ENCODE measurements at places on chromosomes 7 and 10.

- DNase-seq = no peak
These were observed 104.0 kb downstream of the JAZF1 start for GRCh38 chr7:28076423-28077200.

- no peak for DNase-seq
These were observed 52.6 kb downstream of the JAKMIP3 start for GRCh38 chr10:132118366-132118765.

GRCh38 chr10:97466755-97467154 is 20.8 kb downstream of the ZDHHC16 start:
- no peak for DNase-seq

- no peak for DNase-seq
These were observed 39.4 kb downstream of the EMX2 start for GRCh38 chr10:117581961-117582360.

GRCh38 chr10:44011603-44011981 is 362.9 kb upstream of the ZNF32 start:
- DNase-seq = no peak

DNA sequence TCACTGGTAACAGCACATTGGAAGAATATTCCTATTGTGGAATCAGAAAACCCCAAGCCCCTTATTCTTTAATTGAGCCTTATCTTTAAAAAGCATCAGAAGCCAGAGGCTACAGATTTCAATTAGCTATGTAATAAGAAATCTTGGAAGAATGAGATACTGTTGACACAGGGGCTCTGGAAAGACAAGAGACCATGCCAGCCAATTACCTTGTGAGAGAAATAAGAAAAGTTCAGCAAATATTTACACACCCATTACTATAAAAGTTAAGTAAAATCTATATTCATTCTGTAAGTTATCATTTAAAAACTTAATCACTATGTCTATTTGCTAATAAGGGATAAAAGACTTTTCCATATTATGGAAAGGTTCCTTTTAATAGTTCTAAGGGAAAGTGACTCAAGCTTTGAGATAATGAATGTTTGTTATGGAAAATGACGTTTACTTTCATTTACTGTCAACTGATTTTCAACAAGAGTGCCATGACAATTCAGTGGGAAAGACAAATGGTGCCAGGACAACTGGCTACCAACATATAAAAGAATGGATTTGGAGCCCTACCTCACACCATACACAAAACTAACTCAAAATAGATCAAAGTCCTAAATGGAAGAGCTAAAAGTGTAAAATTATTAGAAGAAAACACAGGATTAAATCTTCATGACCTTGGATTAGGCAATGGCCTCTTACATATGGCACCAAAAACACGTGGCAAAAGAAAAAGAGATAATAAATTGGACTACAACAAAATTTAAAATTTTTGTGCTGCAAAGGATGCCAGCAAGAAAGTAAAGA is 28.3 kb downstream of the ZFAND2A start:
- no peak for DNase-seq

GRCh38 chr7:81349044-81349443 is 420.8 kb downstream of the HGF start:
- no peak for DNase-seq

- DNase-seq = no peak
These were observed 1.0 kb downstream of the MMD2 start for GRCh38 chr7:4957847-4958476.

- DNase-seq = no peak
These were observed 42.6 kb upstream of the MYL10 start for GRCh38 chr7:101671371-101672356.

DNA sequence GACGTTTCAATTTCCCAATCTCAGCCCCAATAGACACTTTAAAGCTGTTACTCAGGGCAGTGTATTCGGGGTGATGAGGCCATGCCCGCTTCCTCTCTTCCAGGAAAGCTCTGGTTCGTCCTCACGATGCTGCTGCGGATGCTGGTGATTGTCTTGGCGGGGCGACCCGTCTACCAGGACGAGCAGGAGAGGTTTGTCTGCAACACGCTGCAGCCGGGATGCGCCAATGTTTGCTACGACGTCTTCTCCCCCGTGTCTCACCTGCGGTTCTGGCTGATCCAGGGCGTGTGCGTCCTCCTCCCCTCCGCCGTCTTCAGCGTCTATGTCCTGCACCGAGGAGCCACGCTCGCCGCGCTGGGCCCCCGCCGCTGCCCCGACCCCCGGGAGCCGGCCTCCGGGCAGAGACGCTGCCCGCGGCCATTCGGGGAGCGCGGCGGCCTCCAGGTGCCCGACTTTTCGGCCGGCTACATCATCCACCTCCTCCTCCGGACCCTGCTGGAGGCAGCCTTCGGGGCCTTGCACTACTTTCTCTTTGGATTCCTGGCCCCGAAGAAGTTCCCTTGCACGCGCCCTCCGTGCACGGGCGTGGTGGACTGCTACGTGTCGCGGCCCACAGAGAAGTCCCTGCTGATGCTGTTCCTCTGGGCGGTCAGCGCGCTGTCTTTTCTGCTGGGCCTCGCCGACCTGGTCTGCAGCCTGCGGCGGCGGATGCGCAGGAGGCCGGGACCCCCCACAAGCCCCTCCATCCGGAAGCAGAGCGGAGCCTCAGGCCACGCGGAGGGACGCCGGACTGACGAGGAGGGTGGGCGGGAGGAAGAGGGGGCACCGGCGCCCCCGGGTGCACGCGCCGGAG is 2.6 kb downstream of the GJD4 start:
- DNase-seq = no peak

DNA sequence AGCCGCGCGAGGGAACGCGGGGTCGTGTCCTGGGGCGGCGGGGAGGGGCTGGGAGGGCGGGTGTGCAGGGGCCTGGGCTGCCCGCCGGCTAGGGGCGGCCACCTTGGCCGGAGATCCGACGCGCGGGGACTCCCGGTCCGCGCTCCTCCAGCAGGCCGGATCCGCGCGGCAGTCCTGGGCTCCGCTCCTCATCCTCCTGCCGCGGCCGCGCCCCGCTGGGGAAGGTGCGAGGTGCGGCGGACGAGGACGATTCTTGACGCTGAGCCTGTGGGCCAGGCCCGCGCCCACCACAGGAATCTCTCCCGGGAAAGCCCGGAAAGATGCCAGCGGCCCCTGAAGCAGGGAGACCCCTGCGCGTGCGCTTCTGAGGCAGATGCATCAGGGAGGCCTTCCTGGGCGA is 6.6 kb upstream of the OGDHL start:
- DNase-seq = no peak

DNA sequence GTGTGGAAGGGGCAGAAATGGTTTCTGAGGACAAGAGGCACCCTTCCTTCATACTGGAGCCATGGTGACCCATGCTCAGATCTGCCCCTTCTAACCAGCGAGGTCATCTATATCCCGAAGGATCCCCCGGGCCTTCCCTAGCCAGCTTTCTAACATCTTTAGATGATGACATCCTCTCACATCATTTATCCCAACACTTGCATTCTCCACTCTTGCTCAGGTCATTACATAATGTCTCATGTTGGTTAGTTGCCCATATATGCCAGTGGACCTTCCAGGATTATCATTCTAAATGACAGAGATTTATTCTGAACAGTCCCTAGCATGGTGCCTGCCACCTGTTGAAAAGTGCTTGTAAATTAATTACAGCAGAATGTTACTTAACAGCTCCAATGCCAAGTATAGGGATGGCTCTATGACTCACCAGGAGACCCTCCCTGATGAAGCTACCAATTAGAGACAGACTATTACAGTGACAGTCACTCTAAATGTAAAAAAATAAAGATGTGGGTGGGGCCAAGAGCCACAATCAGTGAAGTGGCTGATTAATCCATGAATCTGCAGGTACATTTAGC is 22.6 kb upstream of the ABLIM1 start:
- no peak for DNase-seq

GRCh38 chr10:2380218-2380617 is 642.9 kb upstream of the ADARB2 start:
- DNase-seq = no peak

- no peak for DNase-seq
These were observed 29.0 kb upstream of the HSPA12A start for GRCh38 chr10:116771101-116771958.

DNA sequence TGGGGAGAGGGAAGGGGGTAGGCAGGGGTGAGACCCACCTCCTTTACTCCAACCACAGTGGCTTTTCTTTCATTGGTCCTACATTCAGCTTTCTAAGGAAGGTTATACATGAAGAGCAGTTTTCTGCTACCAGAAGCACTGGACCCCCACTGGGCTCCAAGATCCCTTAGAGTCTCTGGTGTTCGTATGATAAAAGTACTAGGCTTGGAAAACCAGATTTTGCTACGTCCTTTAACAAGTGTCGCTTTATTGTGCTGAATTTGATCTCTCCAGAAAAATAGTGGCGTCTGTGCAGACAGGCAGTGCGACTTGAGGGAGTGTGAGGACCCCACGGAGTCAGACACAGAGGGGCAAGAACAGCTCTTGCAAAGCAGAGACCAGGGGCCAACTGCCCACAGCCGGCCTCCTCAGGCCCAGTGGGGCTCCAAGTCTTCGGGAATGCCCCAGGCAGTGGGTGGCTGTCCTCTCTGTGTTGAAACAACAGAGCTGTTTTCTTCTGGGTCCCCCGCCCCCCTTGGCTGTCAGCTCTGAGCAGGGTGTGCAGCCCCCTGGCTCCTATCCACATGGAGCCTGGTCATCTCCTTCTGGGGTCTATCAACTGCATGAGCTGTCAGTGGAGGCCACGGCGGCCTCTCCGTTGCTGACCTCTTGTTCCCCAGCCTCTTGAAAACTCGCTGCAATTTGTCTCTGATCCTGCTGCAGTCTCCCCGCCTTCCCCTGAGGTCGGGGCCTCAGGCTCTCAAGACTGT is 333.2 kb downstream of the RPS24 start:
- DNase-seq = no peak

DNA sequence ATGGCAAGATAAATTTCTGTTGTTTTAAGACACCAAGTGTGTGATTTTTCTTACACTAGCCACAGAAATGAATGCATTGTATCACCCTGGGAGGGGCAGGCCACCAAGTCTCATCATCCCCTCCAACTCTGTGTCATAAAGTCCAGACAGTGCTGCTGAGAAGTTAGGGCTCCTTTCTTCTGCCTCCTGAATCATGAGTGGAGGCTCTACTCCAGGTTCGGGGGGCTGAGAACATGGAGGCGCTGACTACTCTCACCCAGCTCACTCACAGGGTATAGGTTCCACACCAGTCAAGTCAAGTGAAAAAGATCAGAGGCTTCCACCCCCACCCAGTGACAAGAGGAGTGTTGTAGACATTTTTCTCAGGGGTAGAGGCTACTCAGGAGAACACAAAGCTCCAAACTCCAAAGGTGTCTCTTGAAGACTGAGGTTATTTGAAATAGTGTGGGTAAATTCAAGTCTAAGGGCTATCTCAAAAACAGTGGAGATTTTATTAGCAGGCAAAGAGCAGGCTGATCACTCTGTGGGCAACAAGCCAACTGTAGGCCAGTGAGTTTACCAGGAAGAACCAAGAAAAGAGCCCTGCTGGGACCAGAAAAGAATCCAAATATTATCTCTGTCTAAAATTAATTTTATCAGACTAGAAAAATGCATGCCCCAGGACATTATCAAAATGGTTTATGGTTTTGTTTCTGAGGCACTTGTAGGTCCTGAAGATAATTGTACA is 118.6 kb upstream of the RET start:
- DNase-seq = no peak

DNA sequence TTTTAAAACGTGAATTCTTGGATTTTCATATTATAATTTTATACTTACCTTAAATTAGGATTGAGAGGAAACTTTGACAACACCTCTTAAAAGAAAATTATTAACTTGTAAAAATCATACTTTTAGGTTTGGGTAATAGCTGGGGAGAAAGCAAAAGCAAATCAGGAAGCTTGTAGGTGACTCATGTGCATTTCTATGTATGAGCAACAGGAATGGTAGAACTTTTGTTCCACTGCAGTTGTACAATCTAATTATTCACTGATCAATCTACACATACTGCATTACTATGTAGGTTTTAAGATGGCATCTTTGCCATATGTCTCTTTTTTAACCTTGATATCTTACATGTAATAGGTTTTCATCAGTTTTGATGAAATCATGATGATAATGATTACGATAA is 223.2 kb downstream of the PRKG1 start:
- DNase-seq = no peak

- DNase-seq = no peak
These were observed 37.6 kb downstream of the OAT start for GRCh38 chr10:124381011-124381611.

GRCh38 chr7:158343526-158343925 is 244.1 kb downstream of the PTPRN2 start:
- no peak for DNase-seq

- no peak for DNase-seq
These were observed 25.8 kb downstream of the STEAP1 start for GRCh38 chr7:90180011-90180585.

DNA sequence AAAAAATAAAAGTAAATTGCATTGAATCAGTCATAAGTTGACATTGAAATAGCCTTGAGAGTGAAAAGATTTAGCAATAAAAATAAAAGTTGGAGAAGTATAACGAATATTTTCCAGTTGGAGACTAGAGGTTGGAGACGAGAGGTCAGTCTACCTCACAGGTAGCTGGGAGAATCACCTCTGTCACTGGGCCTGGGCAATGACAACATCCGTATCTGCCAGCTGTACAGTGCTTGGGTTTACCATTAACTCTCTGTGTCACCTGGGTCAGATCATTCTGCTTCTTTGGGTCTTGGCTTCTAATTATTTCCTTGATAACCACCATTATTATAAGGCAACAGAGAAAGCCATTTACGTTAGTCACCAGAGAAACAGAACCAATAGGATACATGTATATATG is 62.0 kb upstream of the STEAP4 start:
- no peak for DNase-seq

GRCh38 chr7:93720106-93720505 is 145.6 kb upstream of the CALCR start:
- no peak for DNase-seq

DNA sequence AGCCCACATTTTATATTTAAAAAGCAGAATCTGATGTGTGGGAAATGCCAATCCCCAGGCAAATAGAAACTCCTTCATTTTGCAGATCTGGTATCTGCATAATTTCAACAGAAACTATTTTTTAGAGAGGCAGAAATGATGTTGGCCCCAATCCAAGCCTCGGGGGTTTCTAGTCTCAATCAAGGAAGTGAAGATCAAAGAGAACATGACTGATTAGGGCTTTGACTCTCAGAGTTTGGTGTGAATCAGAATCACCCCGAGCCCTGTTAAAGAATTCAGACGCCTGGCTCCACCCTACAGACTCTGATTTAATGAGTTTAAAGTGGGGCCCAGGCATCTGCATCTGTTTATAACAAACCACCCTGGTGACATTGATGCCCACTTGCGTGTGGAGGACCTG is 36.7 kb upstream of the UBE2H start:
- DNase-seq = no peak

- DNase-seq = no peak
These were observed 46.3 kb upstream of the NANOS1 start for GRCh38 chr10:118983263-118983662.
